ENCODE measurements at places on chromosomes 1 and 21. TPM values are rescaled to one million over a fixed set of nuclear protein-coding genes. Genes with fewer than 3 reads are reported as not detected.

Gene KCNK2
- total RNA-seq = 9.9 TPM

Gene CRNN
- total RNA-seq = not detected

Gene KIF14
- 19.3 TPM for total RNA-seq

Gene OR6K3
- total RNA-seq = not detected

Gene HAPLN2
- total RNA-seq = not detected

Gene SYT11
- 15.8 TPM for total RNA-seq

Gene CYP4A11
- not detected for total RNA-seq

Gene LIN9
- 16.1 TPM for total RNA-seq

Gene TRIM45
- 4.2 TPM for total RNA-seq

Gene PCP4
- total RNA-seq = not detected

Data from M059J (cell line).